SK-MEL-5 (cell line): ENCODE measurements at places on chromosomes 13 and 19. TPM values are rescaled to one million over a fixed set of nuclear protein-coding genes. Genes with fewer than 3 reads are reported as not detected.
A peak's percentile ranks its signal among the peaks of the same experiment; 100 is the strongest.

The IGSF23 gene
- total RNA-seq = not detected in 2 replicates

The FUT6 gene
- not detected in 2 replicates for total RNA-seq

The SKA3 gene
- total RNA-seq = 15.0 and 17.4 TPM in 2 replicates

The PDE4C gene
- 0.26 TPM in 1 of 2 replicates, not detected in the other for total RNA-seq

The GAS6 gene
- total RNA-seq = 5.8 and 6.3 TPM in 2 replicates

The ZNF571 gene
- 2.0 and 2.2 TPM in 2 replicates for total RNA-seq

DNA sequence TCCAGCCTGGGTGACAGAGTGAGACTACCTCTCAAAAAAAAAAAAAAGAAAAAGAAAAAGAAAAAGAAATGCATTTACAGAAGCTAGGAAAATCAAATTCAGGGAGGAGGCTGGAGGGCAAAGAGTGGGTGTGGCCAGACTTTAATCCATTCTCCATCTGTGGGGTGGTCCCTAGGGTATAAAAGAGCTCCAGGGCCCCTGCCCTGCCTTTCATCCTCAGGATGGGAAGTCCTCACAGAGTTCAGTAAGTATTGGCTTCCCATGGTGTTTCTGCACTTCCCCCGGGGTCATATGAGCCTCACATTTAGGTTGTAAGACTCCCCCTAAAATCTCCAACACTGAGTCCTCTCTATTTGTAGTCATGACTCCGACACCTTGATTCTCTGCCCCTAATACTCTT is 33.0 kb downstream of the DPRX start:
- no peak for DNase-seq

DNA sequence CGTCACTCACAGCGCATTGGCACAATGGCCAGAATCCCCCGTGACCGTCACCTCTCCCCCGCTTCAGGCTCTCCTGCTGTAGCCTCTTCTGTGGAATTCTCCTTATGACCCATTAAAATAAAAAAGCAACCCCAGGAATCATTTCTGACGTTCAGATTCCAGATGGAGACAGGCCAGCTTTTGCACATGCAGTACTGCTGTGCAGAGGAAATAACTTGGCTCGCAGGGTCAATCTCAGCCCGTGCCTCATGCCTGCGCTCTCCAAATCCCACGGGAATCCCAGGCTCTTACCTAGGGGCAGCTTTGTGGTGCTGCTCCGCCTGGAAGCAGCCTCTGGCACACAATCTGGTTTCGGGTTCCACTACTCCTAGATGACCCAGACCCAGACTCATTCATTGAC is 32.7 kb upstream of the SOX1 start:
- DNase-seq = no peak

DNA sequence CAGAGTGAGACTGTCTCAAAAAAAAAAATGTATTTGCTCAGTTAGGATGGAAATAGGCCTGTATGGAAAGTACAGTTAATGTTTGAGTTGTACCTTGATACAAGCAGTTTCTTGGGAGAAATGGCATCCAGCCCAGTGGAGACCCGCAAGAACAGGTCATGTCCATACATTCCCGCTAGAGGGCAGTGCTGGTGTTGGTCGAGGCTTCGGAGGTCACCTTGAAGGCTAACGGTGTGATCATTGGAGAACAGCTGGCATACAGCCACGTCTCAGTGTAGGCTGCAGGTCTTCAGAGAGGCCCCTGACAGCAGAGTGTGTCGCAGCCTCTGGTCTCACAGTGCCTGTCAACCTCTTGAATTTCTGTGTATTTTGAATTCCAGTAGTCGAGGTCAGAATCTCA is 7.5 kb downstream of the ZNF610 start:
- DNase-seq = peak; percentile 50

DNA sequence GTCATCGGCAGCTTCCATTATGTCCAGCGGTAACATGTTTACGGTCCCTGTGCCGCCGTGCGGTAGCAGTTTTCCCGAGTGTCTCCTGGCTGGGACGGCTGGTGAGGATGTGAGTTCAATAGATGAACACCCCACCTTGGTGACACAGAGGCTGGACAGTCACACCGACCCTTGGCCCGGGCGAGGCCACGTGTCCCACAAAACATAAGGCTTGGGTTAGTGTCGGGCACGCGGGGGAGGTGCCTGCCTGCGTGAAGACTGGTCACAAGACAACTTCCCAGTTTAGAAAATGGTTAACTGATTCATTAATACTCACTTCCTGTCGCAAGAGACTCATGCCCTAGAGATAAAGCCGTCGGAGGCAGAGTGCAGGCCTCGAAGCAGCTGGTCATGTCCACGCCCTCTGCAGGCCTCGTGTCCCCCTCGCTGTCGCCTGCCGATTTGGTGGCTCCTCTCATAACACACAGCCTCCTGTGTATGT is 17.2 kb downstream of the RASA3 start:
- no peak for DNase-seq

DNA sequence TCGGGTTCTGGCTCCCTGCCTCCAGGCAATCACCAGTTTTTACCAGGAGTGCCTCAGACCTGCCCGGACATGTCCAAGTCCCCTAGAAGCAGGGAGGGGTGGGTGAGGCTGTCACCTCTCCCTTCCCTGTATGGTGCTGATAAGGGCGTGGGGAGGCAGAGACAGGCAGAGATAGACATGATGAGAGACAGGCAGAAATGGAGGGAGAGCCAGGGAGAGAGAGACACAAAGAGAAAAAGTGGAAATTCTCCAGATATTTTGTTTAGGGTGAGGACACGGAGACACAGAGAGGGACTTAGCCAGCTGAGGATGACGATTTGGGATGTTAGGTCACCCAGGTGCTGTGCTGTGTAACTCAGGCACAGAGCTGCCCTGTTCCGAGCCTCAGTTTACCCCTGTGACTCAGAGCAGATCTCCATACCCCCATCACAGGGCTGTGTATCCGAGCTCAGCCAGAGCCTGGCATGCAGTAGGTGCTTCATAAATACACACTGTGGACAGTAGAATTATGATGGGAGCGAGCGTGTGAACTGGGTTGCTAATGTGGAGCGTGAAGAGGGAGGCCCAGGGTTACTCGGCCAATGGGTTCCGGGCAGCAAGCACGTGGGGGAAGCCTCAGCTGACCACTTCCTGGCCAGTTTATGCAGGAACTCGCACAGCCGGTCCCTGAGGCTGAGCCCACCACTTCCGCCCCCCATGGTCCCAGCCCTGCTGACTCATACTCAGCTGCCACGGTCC is 11.9 kb upstream of the GDF15 start:
- DNase-seq = peak; percentile 97

DNA sequence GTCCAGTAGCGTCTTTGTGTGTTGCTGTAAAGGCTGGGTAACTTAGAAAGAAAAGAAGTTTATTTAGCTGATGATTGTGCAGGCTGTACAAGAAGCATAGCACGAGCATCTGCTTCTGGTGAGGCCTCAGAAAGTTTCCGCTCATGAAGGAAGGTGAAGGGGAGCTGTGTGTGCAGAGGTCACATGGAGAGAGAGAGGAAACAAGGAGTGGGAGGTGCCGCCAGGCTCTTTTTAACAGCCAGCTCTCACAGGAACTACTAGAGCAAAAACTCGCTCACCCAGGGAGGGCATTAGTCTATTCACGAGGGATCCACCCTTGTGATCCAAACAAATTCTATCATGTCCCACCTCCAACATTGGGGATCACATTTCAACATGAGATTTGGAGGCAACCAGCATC is 99.8 kb downstream of the GPR12 start:
- no peak for DNase-seq

DNA sequence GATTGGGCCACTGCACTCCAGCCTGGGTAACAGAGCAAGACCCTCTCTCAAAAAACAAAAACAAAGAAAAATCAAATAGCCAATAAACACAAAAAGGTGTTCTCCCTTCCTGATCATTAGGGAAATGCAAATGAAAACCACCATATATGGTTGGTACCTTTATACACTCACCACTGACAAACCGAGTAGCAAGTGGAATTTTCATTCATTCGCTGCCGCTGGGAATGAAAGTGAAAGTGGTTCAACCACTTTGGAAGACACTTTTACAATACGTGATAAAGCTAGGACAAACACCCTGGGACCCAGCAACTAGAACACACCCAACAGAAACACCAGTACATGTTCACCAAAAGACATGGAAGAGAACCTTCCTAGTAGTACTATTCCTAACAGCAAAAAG is 21.0 kb downstream of the GRIK5 start:
- DNase-seq = peak; percentile 17

GRCh38 chr13:79456051-79456450 is 24.9 kb upstream of the NDFIP2 start:
- no peak for DNase-seq

- DNase-seq = no peak
Observed at GRCh38 chr13:76651286-76651685, 234.9 kb downstream of the KCTD12 start.

DNA sequence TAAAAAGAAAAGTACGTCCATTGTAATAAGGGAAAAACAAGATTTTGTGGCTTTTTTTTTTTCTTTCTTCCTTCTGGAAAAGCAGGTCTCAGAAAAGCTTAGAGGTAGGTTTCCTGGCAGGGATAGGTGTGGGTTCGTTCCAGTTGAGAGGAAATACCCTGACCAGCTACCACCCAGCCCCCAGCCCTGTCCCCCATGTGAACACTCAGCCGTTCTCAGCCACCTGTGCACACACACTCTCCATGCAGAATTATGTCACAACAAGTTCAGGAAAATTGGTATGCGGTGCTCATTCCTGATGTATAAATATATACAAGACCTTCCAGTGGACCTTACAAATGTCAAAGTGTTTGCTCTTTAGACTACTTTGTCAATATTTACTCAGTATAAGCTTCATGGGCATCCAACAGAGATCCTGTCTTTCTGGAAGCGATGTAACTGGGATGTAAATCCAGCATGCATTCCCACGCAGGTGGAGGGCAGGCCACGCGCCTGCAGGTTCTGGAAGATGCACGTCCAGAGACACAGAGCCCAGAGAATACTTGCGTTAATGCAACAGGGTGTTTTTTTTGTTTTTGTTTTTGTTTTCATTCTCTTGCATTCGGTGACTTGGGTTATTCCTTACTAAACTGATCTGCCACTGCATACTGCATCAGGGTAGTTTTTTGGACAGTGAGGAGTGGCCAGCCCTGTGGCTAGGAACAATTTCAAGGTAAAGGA is 68.8 kb downstream of the TSHZ3 start:
- DNase-seq = no peak

DNA sequence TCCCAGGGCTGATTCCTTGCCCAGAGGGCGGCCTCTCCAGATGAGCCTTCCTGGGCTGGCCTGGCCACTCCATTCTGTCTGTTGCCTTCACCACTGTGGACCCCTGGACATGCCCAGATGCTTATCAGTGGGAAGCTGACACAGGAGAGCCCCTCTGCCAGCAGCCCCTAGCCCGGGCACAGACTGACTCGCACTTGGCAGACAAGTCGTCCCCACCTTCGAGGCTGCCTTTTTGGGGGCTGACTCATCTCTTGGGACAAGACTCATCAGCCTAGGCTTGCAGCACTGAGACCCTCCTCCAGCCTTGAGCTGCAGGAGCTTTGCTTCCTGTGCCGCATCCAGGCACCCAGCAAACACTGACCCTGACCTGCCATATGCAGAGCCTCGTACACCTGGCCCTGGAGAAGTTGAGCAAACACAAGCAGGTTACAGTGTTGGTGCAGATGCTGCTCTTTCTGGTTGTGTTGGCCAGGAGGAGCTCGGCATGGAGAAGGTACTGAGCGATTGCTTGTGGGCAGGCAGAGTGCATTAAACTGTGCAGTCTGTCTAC is 8.1 kb downstream of the CHST8 start:
- no peak for DNase-seq

DNA sequence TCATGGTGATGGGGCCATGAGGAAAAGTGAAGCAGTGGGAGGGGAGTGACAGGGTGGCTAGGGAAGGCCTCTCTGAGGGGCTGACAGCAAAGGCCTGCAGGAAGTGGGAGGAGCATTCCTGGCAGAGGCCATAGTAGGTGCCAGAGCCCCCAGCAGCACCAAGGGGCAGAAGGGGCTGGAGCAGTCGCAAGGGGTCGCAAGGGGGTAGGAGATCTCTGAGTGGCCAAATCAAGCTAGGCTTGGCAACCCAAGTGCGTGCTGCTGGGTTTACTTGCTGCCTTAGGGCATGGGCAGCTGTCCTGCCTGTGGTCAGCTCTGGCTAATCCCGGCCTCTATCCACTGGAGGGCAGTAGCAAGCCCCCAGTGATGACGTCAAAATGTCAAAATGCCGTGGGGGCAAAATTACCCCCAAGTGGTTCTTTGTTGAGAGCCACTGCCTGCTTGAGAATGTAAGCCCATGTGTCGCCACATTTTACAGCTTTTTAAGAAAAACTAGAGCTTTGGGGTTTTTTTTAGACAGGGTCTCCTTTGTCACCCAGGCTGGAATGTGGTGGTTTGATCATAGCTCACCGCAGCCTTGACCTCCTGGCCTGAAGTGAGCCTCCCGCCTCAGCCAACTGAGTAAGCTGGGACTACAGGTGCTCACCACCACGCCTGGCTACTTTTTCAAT is 11.8 kb downstream of the CCDC97 start:
- peak; percentile 78 for DNase-seq

DNA sequence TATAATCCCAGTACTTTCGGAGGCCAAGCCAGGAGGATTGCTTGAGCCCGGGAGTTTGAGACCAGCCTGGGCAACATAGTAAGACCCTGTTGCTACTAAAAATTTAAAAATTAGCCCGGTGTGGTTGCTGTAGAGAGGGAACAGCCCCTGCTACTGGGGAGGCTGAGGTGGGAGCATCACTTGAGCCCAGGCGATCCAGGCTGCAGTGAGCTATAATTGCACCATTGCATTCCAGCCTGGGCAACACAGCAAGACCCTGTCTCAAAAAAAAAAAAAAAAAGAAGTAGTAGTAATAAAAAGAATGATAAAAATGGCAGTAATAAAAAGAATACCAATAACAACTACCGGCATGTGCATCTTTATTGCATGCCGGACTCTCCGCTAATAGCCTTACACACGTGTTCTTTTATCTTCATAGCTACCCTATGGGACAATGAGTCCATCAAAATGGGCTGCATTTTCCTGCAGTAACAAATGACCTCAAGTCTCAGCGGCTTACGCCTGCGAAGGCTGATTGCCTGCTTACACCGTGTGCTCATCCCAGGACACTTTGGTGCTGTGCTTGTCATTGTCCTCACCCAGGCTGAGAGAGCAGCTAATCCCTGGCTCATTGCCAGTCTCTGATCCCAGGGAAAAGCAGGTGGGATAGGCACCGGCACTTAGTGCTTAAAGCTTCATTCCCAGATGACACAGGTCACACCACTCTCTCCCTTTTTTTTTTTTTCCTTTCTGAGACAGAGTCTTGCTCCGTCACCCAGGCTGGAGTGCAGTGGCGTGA is 14.4 kb upstream of the SYCN start:
- DNase-seq = no peak

GRCh38 chr13:33033051-33033812 is 17.0 kb downstream of the KL start:
- DNase-seq = no peak

- DNase-seq = peak; percentile 99
Observed at GRCh38 chr19:38374332-38375097, at the start of gene PSMD8. TSS of gene PSMD8 (plus strand) at chr19:38374571. CDS start at chr19:38374602, 31 bp downstream.

GRCh38 chr19:16327911-16328823 is 3.5 kb downstream of the KLF2 start:
- no peak for DNase-seq

DNA sequence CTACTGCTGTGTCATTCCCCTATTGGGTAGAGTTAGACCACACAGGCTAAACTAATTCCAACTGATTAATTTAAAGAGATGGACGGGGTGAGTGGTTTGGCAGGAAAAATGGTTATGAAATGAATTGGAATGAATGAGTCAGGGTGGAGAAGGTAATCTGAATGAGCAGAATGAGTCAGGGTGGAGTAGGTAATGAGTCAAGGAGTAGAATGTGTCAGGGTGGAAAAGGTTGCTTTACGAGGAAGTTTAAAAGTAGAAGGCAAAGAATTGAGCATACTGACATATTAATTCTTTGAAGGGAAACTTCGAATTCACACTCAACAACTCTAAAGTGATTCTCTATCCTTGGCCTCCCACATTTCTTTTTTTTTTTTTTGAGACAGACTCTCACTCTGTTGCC is 12.7 kb upstream of the ZNF121 start:
- no peak for DNase-seq
